GM23338 (cell line): ENCODE measurements at places on chromosomes 2 and 18. TPM values are rescaled to one million over a fixed set of nuclear protein-coding genes. Genes with fewer than 3 reads are reported as not detected.

KANSL1L gene
- 21.1 and 21.2 TPM in 2 replicates for total RNA-seq

ST6GAL2 gene
- total RNA-seq, result 23.2 and 25.7 TPM in 2 replicates

SCN7A gene
- 0.23 and 0.42 TPM in 2 replicates for total RNA-seq

TUBA4B gene
- 0.14 TPM in 1 of 2 replicates, not detected in the other for total RNA-seq

FSIP2 gene
- 2.9 and 3.8 TPM in 2 replicates for total RNA-seq

MERTK gene
- 8.7 and 9.0 TPM in 2 replicates for total RNA-seq

IL1R1 gene
- total RNA-seq, result 0.17 and 0.47 TPM in 2 replicates

LCLAT1 gene
- total RNA-seq, result 30.1 and 36.8 TPM in 2 replicates

LAPTM4A gene
- 123 and 157 TPM in 2 replicates for total RNA-seq

CCDC138 gene
- 31.6 and 35.7 TPM in 2 replicates for total RNA-seq

KHK gene
- 8.8 and 9.7 TPM in 2 replicates for total RNA-seq

C1QL2 gene
- total RNA-seq, result 0.69 and 1.2 TPM in 2 replicates

IL36A gene
- total RNA-seq, result not detected in 2 replicates

RPRM gene
- 7.2 and 7.5 TPM in 2 replicates for total RNA-seq

TUBA3D gene
- not detected in 2 replicates for total RNA-seq

CHRND gene
- total RNA-seq, result 0.10 TPM in 1 of 2 replicates, not detected in the other

NDC80 gene
- total RNA-seq, result 36.6 and 38.9 TPM in 2 replicates

SH3BP4 gene
- 50.9 and 57.6 TPM in 2 replicates for total RNA-seq

XIRP2 gene
- 0.08 and 0.17 TPM in 2 replicates for total RNA-seq

CFAP53 gene
- not detected in 2 replicates for total RNA-seq

CREG2 gene
- total RNA-seq, result 0.12 and 2.6 TPM in 2 replicates
